Fibroblast of villous mesenchyme (primary cell): ENCODE measurements at places on chromosomes 13 and 19.

DNA sequence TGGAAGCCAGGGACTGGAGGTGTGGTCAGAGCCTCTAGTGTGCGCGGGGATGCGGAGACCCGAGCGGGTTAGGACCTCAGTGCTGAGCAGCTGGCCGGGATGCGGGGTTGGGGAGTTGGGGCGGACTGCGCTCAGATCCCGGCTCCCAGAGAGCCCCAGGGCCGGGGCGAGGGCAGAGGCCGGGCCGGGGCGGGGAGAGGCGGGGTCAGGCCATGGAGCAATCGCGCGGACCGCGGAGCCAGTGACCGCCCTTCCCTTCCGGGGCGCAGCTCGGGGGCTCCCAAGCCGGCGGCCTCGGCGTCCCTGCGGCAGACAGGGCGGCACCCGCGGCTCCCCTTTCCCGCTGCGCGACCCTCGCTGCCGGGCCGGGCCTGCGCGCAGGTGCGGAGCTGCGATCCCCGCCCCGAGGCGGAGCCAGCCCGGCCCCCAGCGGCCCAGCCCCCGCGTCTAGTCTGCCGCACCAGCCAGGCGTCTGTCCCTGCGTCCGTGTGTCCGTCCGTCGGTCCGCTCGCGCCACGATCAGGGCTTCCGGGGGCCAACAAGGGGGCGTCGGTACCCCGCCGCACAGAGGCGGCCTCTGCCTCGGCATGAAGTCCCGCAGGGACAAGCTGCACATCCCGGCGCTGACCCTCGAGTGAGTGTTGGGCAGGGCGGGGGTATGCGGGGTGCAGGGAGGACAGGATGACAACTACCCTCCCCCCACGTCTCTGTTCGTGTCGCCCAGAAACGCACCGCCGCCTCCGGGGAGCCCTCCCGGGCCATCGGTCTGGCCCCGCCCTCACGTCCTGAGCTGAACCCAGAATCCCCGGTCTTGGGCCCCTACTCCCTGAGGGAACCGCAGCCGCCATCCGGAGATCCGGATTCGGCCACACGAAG is 12.4 kb downstream of the MAST3 start:
- DNase-seq: no peak

DNA sequence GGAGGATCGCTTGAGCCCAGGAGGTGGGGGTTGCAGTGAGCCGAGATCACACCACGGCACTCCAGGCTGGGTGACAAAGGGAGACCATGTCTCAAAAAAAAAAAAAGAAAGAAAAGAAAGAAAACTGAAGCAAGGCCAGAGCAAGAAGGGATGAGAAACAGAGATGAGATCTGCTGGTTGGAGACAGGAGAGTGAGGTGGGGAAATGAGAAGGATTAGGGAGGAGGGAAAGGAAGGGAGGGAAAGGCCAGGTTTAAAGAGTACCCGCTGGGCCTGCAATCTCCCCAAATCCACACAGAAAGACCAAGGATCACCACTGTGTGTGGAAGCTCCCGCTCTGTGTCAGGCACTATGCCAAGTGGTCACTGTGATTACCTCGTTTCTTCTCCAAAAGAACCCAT is 16.3 kb upstream of the LYPD3 start:
- DNase-seq: no peak

- DNase-seq: no peak
These were observed 825.6 kb downstream of the SLITRK6 start for GRCh38 chr13:84973661-84974060.

DNA sequence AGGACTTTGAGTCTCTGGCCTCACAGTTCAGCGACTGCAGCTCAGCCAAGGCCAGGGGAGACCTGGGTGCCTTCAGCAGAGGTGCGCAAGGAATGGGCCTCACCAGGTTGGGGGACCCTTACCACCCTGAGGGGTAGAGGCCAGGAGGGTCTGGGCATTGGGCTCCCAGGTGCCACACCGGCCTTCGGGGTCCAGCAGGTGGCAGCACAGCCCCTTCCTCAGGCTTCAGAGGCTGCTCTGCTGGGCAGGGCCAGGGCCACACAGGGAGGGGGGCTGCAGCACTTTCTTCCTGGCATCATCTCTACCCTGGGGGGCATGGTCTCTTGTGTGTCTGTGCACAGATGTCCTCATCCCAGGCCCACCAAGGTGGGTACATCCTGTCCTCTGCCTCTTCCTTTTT is 12.9 kb downstream of the PIN1 start:
- DNase-seq: no peak

DNA sequence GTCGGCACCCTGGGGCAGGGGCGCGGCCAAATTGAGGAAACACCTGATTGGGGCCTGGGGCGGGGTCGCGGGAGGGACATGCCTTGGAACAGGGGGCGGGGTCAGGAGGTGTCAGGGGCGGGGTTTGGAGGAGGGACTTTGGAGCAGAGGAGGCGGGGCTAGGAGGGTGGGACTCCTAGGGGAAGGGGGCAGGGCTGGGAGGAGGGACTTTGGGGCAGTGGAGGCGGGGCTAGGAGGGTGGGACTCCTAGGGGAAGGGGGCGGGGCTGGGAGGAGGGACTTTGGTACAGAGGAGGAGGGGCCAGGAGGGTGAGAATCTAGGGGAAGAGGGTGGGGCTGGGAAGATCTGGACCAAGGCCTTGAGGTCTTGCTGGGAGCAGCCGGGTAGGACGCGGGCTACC is 21.9 kb downstream of the GRIN2D start:
- DNase-seq: peak; percentile 60

DNA sequence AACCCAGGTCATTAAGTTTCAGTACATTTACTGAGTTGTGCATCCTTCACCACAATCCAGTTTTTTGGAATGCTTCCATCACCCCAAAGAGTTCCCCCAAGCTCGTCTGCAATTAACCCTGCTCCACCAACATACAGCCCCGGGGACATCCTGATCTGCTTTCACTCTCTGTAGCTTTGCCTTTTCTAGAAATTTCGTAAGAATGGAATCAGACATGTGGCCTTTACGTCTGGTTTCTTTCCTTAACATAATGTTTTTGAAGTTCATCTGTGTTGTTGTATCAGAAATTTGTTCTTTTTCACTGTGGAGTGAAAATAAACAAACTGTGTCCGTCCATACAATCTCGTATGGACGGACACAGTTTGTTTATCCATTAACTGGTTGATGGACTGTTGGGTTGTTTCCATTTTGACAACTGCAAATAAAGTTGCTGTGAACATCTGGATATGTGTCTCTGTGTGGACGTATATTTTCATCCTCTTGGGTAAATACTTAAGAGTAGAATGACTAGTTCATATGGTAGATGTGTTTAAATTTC is 2.9 kb downstream of the KLHL26 start:
- peak; percentile 74 for DNase-seq

- DNase-seq: peak; percentile 37
These were observed 237.0 kb downstream of the LACC1 start for GRCh38 chr13:44116562-44117332.

DNA sequence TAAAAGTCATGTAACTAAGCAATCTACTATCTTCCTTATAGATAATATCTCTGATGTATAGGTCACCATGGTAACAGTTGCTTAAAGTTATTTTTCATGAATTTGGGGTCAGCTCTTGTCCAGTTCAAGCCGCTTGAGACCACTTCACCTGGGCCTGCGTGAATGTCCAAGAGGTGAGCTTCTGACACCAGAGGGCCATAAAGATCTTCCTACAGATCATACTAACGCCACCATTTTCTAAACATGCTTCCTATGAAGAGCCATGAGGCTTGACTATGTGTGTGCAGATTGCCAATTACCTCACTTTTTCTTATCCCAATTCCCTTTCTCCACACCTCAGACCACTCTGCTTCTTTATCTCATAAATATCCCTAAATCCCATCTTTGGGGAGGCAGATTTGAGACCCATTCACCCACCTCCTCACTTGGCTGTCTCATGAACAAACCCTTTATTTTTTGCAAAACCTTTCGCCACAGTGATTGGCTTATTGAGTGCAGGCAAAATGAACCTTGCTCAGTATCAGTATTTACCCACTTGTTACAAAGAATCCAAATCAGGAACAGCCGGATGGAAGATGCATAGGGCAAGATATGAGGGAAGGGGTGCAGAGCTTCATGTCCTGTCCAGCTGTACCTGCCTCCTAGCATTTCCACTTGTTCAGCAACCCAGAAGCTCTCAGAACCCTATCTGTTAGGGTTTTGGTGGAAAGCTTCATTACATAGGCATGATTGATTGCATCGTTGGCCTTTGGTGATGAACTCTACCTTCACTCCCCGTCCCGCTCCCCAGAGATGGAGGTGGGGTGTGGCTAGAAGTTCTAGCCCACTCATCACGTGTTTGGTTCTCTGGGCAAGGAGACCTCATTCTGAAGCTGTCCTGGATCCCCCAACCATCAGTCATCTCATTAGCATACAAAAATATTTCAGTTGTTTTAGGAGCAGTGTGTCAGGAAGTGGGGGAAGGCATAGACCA is 34.2 kb downstream of the FAM187B start:
- DNase-seq: no peak

DNA sequence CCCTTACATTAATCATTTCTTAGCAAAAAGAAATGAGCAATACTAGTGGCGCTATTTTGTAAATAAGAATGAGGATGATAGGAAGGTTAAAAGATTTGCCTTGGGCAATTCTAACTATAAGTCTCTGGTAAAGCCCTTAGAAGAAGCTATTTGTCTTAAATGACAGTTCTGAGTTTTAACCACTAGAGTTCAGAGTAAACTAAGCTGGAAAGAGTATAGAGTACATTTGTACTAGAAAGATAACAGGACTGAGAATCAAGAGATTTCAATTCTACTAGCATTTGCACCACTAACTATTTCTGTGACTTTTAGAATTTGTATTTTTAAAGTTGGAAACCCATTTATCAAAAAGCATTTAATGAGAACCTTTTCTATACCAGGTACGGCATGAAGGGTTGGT is 750.3 kb downstream of the OLFM4 start:
- DNase-seq: no peak

DNA sequence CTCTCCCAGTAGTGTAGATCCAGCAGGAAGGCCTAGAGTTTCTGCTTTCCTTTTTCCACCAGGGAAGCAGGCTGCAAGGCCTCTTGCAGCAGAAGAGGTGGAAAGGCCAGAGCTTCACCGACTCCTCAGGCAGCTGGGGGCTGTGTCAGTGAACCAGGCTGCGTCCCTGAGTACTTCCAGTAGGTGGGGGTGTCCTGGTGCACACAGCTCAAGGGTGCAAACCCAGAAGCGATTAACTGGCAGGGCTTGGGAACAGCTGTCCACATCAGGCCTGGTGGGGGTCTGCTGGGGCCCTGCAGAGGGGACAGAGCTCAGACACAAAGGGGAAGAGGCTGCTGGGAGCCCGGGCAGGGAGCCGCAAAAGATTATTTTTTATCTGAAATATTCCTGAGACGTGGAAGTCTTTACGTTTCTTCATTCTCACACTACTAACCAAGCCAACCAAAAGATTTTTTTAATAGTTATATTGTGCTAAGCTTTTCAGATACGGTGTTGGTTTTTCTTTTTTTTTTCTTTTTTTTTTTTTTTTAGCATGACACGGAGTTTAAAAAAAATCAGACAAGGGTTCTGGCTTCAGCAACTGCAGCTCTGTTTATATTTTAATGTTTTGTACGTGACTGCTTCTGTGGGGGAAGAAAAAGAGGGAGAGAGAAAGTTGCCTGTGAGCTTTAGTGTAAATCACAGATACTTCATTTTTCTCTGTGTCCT is 11.0 kb downstream of the TSHZ3 start:
- peak; percentile 92 for DNase-seq

DNA sequence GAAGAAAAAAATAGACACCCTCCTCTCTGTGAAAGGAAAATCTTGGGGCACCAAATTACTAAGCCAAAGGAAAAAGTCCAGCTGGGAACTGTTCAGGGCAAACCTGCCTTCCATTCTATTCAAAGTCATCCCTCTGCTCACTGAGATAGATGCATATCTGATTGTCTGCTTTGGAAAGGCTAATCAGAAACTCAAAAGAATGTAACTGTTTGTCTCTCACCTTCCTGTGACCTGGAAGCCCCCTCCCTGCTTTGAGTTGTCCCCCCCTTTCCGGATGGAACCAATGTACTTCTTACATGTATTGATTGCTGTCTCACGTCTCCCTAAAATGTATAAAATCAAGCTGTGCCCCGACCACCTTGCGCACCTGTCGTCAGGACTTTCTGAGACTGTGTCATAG is 216.0 kb upstream of the SOX1 start:
- no peak for DNase-seq
